ENCODE measurements at places on chromosomes 2 and 18. TPM values are rescaled to one million over a fixed set of nuclear protein-coding genes. Genes with fewer than 3 reads are reported as not detected.

GRCh38 chr2:95017836-95018235 is 7.7 kb upstream of the MAL start:
- H3K27me3 ChIP-seq, result peaks cover 11% of the 10 kb centered on the region
- no peaks in the 10 kb centered on the region for H3K4me1 ChIP-seq
- H3K36me3 ChIP-seq, result no peaks in the 10 kb centered on the region
- no peak for DNase-seq
- H3K27ac ChIP-seq, result no peak overlapping the region

- no peak overlapping the region for H3K27ac ChIP-seq
- H3K4me3 ChIP-seq, result no peak overlapping the region
- no peaks in the 10 kb centered on the region for H3K36me3 ChIP-seq
These were observed 251.3 kb downstream of the ANAPC1 start for GRCh38 chr2:111632661-111633060.

The VWA3B gene
- total RNA-seq, result not detected

DNA sequence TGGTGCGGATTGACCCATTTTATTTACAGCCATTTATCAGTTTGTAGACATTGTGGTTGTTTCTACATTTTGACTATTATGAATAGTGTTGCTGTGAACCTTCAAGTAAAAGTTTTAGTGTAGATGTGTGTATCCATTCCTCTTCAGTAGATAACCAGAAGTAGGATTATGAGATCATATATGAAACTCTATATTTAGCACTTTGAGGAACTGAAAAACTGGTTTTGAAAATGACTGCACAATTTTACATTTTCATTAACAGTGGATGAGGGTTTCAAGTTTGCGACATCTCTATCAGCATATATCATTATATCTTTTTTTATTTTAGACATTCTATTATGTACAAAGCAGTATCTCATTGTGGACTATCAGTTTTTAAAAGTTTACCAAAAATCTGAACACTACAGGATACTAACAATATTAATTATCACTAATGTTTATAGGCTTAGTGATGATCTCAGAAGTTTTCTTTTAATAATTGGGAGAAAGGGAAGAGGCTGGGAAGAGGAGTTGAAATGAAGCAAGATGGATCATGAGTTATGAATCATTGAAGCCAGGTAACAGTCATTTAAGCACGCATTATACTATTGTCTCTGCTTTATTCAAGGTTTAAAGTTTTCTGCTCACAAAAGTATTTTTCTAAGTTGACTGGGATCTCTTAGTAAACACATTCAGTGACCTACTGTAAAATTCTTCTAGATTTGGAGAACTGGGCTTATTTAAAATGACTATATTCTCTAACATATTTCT is 329.0 kb upstream of the LRATD1 start:
- H3K27me3 ChIP-seq, result no peaks in the 10 kb centered on the region
- H3K27ac ChIP-seq, result no peak overlapping the region
- no peaks in the 10 kb centered on the region for H3K36me3 ChIP-seq
- H3K4me1 ChIP-seq, result no peaks in the 10 kb centered on the region
- DNase-seq, result no peak

- no peak for DNase-seq
- H3K36me3 ChIP-seq, result no peaks in the 10 kb centered on the region
These were observed 84.6 kb downstream of the FBXO15 start for GRCh38 chr18:74063023-74063422.

The GPR75 gene
- total RNA-seq, result 1.9 TPM

- no peak overlapping the region for H3K4me3 ChIP-seq
- no peak overlapping the region for H3K27ac ChIP-seq
- DNase-seq, result no peak
These were observed 31.0 kb upstream of the CCDC93 start for GRCh38 chr2:118044854-118045253.

GRCh38 chr2:149648282-149649030 is 60.9 kb upstream of the MMADHC start:
- H3K4me1 ChIP-seq, result no peaks in the 10 kb centered on the region
- H3K36me3 ChIP-seq, result no peaks in the 10 kb centered on the region
- peak overlapping the region; percentile 3 for H3K27ac ChIP-seq
- H3K4me3 ChIP-seq, result no peak overlapping the region
- H3K27me3 ChIP-seq, result no peaks in the 10 kb centered on the region

The GNAL gene
- total RNA-seq, result 2.4 TPM

The SERPINB13 gene
- not detected for total RNA-seq

DNA sequence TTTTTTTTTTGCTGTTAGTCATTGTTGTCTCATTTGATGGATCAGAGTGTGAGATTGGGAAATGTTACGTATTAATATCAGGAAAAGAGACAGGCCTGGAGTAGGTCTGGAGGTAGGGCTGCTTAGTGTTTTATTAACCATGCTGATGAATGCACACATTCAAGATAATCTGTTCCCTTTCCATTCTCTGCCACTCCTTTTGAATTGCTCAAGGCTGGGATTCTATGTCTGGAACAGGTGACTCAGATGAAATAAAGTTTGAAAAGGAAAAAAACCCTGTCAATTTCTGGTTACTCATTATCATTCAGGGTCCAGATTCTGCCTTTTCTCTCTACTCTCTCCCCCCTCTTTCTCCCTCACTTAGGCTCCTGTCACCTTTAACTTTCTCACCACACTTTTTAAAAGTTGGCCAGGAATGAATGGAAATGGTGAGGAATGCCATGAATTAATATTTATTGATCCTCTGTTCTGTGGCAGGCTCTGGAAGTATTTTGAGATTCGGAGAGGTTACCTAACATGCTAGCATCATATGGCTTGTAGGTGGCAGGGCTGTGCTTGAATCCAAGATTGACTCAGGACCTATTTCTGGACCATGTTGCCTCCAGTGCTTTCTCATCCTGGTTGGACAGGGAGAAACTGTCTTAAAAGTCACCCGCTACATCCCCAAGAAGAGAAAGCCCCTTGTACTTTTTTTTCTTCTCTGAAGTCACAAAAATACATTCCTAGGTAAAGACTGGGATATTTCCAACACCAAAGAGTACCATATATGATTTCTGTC is 40.2 kb downstream of the MAP4K4 start:
- peak overlapping the region; percentile 64 for H3K27ac ChIP-seq
- H3K36me3 ChIP-seq, result no peaks in the 10 kb centered on the region
- no peaks in the 10 kb centered on the region for H3K27me3 ChIP-seq
- no peak for DNase-seq

The LRRC30 gene
- total RNA-seq, result not detected

- no peak overlapping the region for H3K4me3 ChIP-seq
- H3K36me3 ChIP-seq, result no peaks in the 10 kb centered on the region
- H3K4me1 ChIP-seq, result peaks cover 8% of the 10 kb centered on the region
- H3K27ac ChIP-seq, result no peak overlapping the region
- no peak for DNase-seq
- H3K27me3 ChIP-seq, result no peaks in the 10 kb centered on the region
These were observed 14.4 kb downstream of the TNP1 start for GRCh38 chr2:216845426-216845825.

- no peak overlapping the region for H3K27ac ChIP-seq
- no peak overlapping the region for H3K4me3 ChIP-seq
- H3K4me1 ChIP-seq, result no peaks in the 10 kb centered on the region
- no peaks in the 10 kb centered on the region for H3K27me3 ChIP-seq
These were observed 26.6 kb upstream of the LANCL1 start for GRCh38 chr2:210503001-210503623.

GRCh38 chr2:122795763-122796162 is 1040.3 kb downstream of the TSN start:
- no peak overlapping the region for H3K4me3 ChIP-seq
- no peaks in the 10 kb centered on the region for H3K27me3 ChIP-seq
- DNase-seq, result no peak
- H3K36me3 ChIP-seq, result no peaks in the 10 kb centered on the region
- no peak overlapping the region for H3K27ac ChIP-seq

DNA sequence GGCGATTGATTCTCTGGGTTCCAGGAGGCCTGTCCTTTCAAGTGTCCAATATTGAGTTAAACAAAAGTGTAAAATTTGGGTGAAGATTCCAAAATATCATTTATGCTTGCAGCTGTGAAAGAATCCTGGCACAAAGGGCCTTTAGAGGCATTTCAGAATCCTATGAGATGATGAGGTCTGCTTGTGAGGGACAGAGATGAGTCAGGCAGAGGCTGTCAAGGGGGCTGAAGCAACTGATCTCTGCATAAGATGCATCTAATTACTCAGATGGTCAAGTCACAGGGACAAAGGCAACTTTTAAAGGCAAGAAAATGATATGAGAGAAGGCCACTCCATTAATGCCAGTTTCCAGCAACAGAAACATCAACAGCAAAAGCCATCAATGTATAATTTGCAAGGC is 78.8 kb downstream of the FHOD3 start:
- H3K27ac ChIP-seq, result no peak overlapping the region
- H3K4me3 ChIP-seq, result no peak overlapping the region
- H3K36me3 ChIP-seq, result no peaks in the 10 kb centered on the region
- no peak for DNase-seq

DNA sequence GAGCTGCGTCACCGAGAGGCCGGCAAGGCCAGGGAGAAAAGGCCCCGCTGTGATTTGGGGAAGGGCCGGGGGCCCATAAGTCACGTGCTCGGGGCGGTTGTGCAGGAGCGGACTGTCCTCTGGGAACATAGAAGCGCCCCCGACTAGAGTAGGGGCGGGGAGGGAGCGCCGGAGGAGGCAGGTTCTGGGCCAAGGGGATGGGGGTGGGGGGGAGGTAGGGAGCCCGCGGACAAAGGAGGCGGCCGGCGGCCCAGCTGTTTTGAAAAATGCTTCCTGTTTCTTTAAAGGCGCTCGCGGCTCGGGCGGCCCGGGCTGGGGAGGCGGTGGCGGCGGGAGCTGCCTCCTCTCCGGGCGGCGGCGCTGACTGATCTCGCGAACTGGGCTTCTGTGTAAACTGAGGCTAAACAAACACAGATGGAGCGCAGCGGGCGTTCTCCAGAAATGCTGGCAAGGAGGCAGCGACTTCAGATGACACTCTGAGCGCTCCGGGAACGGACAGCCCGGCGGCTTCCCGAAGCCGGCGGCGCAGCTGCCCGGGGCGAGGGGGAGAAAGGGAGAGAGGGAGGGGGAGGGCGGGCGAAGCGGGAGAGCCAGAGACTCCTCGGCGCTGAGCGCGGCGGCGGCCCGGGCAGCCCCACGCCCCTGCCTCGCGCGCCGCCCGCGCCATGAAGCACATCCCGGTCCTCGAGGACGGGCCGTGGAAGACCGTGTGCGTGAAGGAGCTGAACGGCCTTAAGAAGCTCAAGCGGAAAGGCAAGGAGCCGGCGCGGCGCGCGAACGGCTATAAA is at the start of gene ATOH8:
Gene ATOH8 (plus strand): TSS at position 467 of the 788 bp plus-strand sequence. CDS start 199 bp downstream, at position 666.
- H3K36me3 ChIP-seq, result no peaks in the 10 kb centered on the region
- peak within 1 kb of the TSS; percentile 92 for H3K27ac ChIP-seq
- no peaks in the 10 kb centered on the region for H3K27me3 ChIP-seq
- H3K4me1 ChIP-seq, result peaks cover 91% of the 10 kb centered on the region

The MAB21L4 gene
- total RNA-seq, result not detected

DNA sequence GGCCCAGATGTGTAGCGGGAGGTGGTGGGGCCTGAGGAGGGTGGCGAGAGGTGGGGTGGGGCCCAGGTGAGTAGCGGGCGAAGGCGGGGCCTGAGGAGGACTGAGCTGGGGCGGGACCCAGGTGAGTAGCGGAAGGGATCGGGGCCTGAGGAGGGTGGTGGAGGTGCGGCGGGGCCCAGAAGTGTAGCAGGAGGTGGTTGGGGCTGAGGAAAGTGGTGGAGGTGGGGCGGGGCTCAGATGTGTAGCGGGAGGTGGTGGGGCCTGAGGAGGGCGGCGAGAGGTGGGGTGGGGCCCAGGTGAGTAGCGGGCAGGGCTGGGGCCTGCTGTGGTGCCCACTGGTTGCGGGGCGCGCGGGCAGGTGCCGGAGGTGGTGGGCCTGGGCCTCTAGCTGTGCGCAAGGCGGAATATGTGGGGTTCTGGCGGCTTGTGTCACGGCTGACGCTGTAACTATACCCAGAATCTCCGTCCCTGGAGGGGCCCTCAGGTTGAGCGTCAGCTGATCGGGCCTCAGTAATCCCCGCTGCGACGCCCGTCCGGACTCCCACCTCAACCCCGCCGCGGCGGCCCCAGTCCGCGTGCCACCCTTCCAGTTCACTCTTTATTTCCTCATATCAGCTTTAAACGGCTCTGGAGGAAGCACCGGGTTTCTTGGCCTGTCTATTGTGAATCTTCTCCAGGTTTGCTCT is 866 bp upstream of the SF3B6 start:
- no peak for DNase-seq
- H3K36me3 ChIP-seq, result peaks cover 59% of the 10 kb centered on the region
- no peaks in the 10 kb centered on the region for H3K27me3 ChIP-seq
- H3K27ac ChIP-seq, result peak overlapping the region; percentile 90

The M1AP gene
- total RNA-seq, result 0.42 TPM

DNA sequence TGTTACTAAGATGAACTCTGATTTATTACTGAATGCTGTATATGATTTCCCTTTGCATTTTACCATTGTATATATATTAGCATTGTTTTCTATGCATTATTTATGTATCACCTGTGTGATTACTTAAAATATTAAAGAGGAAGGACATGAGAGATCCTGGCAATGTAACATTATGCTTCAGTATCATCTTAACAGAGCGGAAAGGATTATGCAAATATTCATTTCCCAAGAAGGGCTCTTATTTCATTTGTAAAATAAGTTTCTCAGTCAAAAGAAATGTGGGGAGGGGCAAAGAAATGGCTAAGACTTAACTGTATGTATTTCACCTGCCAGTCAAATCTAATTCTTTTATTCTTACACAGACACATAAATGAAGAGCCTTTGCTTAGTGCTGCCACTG is 654.2 kb upstream of the PKDCC start:
- DNase-seq, result no peak
- no peaks in the 10 kb centered on the region for H3K27me3 ChIP-seq
- H3K4me1 ChIP-seq, result no peaks in the 10 kb centered on the region
- no peak overlapping the region for H3K27ac ChIP-seq

DNA sequence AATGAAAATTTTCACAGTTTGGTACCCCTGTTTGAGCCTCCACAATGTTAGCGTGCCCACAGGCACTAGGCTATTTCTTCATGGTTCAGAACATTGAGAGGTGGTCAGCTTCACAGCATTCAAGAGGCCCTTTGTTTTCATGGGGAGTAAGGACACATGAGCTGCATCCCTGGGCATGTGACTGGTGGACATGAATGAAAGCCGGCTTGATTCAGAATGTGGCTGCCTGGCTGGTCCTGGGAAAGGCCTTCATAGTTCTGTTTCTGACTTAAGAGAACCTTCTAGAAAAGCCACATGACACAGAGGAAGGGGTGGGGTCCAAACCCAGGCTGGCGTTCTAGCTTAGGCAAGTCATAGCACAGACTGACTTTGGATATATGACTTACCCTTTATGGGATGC is 420.6 kb downstream of the CMPK2 start:
- H3K27ac ChIP-seq, result no peak overlapping the region
- peaks cover 3% of the 10 kb centered on the region for H3K27me3 ChIP-seq
- H3K36me3 ChIP-seq, result no peaks in the 10 kb centered on the region
- H3K4me1 ChIP-seq, result no peaks in the 10 kb centered on the region

The SP140L gene
- total RNA-seq, result 3.6 TPM

DNA sequence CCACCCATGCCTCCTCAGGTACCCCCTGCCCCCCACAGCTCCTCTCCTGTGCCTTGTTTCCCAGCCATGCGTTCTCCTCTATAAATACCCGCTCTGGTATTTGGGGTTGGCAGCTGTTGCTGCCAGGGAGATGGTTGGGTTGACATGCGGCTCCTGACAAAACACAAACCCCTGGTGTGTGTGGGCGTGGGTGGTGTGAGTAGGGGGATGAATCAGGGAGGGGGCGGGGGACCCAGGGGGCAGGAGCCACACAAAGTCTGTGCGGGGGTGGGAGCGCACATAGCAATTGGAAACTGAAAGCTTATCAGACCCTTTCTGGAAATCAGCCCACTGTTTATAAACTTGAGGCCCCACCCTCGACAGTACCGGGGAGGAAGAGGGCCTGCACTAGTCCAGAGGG is 803 bp upstream of the DES start:
- H3K4me3 ChIP-seq, result peak overlapping the region; percentile 74
- H3K27me3 ChIP-seq, result peaks cover 45% of the 10 kb centered on the region
- H3K36me3 ChIP-seq, result peaks cover 26% of the 10 kb centered on the region
- peaks cover 24% of the 10 kb centered on the region for H3K4me1 ChIP-seq
- H3K27ac ChIP-seq, result peak overlapping the region; percentile 97

GRCh38 chr2:79071078-79071477 is 16.7 kb downstream of the REG1B start:
- no peaks in the 10 kb centered on the region for H3K4me1 ChIP-seq
- H3K36me3 ChIP-seq, result no peaks in the 10 kb centered on the region
- H3K4me3 ChIP-seq, result no peak overlapping the region
- no peaks in the 10 kb centered on the region for H3K27me3 ChIP-seq

Data from heart right ventricle (tissue), 16 donors.